ENCODE measurements at places on chromosomes 11 and 22.

DNA sequence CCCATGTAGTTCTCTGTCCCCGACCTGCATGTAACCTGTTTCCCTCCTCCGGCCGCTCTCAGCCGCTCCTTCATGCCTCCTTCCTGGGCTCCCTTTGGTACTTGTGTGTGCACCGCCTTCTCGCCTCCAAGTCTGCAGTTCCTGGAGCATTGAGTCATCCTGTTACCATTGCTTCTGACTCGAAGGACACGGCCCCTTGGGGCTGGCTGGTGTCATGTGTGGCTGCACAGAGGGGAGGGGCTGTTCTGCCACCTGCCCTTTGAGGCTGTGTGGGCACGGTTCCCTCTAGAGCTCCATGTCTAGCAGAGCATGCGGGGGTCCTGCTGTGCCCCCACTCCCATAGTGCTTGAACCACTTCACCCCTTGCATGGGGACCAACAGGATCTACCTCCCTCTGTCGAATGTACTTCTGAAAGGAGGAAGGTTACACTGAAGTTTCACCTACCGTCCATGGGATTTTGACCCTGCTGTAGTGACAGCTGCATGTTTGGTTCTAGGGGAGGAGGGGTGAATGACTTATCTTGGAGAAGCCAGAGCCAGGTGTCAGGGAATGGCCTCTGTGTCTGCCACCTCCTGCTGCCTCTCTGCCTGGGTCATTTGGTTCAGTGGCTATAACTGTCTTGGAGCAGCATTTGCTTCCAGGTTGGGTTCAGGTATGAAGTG lies 39.6 kb downstream of the BCR start:
- DNase-seq = peak; percentile 79

GRCh38 chr22:25966448-25966913 lies 202.8 kb upstream of the SEZ6L start:
- no peak for DNase-seq

GRCh38 chr11:48050304-48050703 lies 69.9 kb downstream of the PTPRJ start:
- no peak for DNase-seq

DNA sequence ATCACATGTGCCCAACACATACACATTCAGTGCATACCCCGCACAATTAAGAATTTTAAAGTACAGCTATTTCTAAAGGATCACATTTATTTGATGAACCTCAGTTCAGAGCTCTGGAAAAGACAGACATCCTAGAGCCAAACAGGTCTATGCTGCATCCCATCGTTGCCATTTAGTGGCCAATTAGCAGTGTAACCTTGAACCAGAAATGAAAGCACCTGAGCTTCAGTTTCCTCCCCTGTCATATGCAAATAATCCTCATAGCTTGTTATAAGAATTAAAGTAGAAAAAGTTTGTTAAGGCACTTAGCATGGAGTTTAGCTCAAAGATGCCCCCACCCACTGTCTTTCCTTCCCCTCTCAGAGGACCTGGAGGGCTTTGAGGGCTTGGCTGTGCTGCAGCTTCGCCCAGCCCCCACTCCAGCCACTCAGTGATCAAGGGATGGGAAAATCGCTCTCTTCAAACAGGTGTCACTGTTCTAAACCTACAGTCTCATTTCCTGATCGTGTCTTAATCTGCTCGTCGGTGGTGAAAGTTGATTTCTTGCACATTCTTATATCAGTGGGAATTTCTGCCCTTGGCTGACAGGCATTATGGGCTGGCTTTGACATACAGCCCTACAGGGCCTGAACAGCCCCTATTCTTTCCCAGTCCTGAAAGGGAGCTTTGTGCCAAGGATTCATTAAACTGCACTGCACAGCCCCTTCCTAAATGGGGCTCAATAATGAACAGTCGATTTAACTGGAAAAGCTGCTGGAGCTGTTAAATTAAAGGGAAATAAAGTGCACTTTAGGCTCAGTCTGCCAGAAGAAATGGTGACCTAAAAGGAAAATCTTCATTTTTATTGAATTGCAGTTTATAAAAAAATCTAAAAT lies 23.3 kb upstream of the FAM181B start:
- no peak for DNase-seq

- no peak for DNase-seq
These were observed 32.1 kb upstream of the ST14 start for GRCh38 chr11:130127509-130127908.

DNA sequence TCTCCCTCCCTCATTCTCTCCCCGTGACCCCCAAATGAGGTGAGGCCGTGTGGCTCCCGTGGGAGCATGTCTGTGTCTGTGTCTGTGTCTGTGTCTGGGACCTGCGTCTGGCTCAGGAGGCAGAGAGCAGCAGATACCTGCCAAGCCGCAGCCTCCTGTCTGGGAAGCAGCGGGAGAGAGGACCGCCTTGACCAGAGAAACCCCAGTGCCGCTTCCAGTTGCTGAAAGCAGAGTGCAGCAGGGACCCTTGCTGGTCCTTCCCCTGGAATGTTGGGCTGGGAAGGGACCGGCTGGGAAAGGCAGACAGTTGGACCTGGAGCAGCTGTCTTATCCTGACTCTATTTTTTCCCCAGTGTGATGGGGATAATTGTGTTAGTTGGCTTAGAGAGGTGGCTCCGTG lies 525 bp downstream of the CSDC2 start:
- no peak for DNase-seq

DNA sequence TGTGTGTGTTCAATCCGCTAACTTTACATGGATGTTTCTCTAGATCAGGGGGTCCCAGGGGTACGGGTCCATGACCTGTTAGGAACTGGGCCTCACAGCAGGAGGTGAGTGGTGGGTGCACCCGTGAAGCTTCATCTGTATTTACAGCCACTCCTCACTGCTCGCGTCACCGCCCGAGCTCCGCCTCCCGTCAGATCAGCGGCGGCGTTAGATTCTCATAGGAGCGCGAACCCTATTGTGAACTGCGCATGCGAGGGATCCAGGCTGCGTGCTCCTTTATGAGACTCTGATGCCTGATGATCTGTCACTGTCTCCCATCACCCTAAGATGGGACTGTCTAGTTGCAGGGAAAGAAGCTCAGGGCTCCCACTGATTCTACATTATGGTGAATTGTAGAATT lies 31.9 kb downstream of the MRGPRD start:
- no peak for DNase-seq

DNA sequence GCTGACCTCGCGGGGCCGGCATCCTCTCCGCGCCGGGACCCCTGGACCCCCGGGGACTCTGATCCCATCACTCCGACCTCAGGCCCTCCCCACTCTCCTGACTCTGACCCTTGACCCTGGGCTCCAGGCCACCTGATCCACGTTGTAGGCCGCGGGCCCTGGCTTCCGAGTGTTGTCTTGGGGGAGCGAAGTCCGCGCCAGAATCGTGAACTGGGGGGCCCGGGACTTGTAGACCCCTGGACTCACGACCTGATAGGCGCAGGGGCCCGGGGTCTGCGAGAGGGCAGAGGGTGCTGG lies 716 bp upstream of the TYMP start:
- no peak for DNase-seq

DNA sequence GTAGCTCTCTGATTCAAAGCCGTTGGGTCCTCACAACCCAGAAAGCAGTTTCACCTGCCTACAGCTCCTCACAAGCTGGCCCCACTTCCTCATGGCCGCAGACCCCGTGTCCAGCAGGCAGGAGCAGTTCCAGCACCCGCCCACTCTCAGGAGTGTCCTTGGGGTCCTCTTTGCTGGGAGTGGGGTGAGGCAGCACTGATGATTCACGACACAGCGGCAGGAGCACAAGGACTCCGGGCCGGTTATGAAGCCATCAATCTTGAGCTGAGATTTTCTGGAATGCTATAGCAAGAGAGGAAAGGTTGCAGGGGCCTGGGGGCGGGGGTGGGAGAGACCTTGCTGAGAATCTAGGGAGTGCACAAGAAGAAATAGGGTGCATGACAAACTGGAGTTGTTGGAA lies 311.2 kb downstream of the NXPE2 start:
- no peak for DNase-seq

DNA sequence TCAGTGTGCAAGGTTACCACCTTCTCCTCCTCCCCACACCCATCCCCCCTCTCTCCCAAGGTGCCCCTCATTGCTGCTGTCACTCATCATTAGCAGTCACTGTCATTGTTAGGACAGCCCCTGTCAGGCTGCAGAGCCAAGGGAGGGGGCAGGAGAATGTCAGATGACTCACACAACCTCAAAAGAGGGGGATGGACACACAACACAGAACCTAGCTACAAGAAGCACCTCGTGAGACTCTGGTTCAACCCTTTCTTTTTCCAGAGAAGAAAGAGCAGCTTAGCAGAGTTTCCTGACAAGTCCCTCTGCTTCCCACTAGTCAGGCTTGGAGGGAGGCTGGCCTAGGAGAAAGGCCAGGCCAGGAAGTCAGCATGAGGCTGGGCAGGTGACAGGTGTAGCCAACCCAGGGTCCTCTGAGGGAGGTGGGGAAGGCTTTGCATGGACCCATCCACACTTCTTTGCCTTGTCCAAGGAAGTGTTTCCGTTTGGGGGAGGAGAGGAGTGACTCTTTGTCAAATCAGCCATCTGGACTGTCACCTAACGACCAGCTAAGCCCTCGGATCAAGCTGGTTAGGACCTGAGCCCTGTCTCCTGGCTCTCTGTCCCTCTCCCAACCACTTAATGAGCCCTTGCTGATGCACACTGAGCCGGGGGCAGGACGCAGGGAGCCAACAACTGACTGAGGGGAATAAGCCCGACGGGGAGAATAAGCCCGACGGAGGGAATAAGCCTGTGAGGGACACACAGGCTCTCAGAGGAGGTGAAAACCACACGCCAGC lies 18.3 kb downstream of the ADORA2A start:
- no peak for DNase-seq

DNA sequence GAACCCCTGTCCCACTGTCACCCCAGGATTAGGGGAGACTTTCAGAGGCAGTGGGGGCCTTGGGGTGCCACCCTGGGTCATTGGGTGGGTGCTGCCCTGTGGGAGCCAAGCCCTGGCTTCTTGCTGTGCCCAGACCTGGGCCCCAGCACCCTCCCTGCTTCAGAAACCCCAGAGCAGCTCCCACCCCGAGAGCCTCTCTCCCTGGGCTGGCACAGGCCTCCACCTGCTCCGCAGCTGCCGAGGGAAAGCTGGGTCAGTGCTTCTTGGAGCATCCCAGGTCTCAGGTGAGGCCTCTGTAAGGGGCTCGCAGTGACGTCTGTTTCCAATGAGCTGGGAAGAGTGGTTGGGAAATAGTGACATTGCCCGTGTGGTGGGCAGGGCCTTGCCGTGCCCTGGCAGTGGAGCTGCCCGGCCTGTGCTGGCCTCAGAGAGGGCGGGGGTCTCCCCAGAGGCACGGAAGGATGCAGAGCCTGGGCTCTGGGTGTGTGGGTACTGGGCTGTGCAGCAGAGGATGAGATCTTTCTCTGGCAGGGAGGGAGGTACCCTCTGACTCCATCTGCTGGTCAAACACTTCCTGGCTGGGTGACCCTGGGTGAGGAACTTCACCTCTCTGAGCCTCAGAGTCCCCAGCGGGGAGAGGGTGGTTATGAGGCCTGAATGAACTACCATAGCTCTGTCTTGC lies 23.0 kb downstream of the C22orf23 start:
- peak; percentile 21 for DNase-seq

DNA sequence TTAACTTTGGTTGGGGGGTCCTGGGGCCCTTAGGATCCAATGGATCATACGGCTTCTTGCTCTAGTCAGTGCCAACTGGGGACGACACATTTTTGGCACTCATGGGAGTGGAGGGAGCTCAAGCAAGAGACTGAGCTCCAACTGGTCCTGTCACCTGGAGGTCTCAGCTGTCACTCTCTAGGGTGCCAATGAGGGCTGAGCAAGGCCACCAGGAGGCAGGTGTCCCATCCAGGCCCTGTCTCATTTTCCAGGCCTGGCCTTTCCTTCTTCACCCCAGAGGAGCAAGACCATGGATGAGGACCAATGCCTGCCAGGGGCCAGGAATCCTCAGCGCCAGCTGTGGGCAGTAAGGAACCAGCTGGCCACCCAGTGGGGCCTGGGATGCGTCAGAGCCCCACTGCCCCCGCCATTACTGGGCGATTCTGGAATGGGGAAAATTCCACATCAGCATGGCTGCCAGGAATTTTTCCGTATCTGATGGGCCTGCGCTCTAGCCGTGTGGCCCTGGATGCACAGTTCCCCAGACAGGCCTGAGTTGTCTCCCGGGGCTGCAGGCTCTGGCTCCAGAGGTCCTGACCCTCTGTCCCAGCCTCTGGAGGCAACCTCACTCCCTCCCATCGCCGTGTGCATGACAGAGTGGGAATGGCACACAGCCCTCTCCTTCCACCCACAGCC lies 669 bp upstream of the GAL3ST1 start:
- no peak for DNase-seq

DNA sequence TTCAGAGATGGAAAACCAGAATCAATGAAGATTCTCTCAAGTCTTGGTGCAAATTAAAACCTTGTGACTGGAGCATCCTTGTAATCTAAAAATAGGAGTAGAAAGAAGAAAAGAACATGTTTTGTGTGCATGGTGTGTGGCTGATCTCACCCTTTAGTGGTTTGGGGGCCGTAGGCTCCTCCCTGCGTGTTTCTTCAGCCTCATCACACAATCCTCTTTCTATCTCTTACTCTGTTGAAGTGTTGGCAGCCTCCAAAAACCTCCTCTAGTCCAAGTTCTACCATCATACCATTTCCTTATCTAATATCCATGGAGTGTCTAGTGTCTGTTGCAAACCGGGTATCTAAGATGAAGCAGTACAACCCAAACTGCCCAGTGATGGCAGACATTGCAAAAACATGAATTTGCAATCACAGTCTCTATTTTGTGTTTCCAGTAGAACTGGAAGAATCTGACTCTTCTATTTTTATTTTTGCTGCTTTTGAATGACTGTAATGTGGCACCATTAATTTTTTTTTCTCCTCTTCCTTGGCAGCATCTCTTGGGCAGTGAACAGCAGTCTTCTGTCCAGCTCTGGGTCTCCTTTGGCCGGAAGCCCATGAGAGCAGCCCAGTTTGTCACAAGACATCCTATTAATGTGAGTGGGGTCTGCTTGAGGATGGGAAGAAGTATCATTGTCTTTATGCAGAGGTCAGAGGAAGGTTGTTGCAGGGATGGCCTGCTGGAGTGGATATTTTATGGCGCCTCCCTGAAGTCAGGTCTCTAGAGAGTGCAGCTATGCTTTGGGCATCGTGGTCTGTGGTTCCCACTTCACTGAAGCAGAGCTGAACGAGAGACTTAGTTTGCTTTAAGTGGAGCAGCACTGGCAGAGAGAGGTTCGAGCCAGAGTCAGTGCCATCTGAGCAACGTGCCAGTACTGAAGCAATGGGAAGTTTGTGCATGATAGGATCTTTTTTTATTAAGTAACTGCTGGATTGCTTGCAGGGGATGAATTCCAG lies 60.0 kb upstream of the SORL1-AS1 start:
- no peak for DNase-seq

- DNase-seq = no peak
These were observed 4.5 kb upstream of the TMA7B start for GRCh38 chr22:39955675-39956074.

- DNase-seq = no peak
These were observed 72.9 kb downstream of the PISD start for GRCh38 chr22:31588970-31589675.

Measured in activated CD4-positive, alpha-beta T cell treated with anti-CD3 and anti-CD28 coated beads for 48 hours (primary cell).